Activated naive CD8-positive, alpha-beta T cell treated with anti-CD3 and anti-CD28 coated beads for 36 hours (primary cell): ENCODE measurements at places on chromosomes 5 and 9.
A peak's percentile ranks its signal among the peaks of the same experiment; 100 is the strongest.

DNA sequence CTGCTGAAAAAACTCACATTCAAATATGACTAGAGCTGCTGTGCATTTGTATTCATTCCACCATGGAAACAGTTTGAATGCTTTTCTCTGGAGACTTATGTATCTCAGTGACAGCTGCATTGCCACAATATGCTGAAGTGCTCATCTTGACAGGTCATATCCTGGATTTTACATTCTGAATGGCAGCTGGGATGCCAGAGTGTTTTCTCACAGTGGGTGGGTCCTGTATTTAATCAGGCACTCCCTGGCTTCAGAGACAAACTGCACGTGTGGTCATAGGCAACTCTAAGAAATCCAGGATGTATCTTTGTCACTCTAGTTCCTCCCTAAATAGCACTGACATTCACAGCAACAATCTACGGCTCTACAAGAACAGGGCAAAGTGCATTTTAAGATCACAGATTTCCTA lies 75.6 kb downstream of the ST8SIA4 start:
- DNase-seq = no peak

- DNase-seq = no peak
Observed at GRCh38 chr5:132640613-132641012, 17.4 kb upstream of the IL13 start.

DNA sequence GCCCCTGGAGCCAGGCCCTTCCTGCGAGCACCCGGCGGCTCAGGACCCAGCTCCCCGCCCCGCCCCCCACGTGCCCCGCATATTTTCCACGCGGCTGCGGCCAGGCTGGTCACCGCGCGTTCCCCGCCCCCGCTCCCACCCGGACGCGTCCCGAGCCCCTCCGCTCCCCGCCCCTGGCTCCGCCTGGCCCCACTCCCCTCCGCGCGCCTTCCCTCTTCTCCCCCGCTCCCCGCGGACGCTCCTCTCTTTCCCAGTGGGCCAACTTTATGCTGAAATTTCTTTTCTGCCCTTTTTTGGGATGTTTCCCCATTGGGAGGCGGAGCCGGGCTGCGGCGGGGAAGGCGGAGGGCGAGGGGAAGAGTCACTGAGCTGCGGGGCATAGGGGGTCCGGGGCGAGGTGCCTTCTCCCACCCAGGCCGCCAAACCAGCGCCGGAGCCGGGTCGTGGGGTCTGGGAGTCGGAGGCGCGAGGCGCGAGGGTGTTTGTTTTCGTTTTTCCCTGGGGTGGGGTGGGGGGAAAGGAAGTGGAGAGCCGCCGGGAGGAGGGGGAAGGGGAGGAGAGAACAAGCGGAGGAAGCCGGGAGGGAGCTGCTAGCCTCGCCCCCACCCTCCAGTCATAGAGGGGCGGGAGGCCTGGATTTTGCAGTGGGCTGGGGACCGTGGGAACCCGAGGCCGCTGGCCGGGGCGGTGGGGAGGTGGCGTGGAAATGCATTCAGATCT lies 1.0 kb upstream of the TPM2 start:
- peak; percentile 34 for DNase-seq

DNA sequence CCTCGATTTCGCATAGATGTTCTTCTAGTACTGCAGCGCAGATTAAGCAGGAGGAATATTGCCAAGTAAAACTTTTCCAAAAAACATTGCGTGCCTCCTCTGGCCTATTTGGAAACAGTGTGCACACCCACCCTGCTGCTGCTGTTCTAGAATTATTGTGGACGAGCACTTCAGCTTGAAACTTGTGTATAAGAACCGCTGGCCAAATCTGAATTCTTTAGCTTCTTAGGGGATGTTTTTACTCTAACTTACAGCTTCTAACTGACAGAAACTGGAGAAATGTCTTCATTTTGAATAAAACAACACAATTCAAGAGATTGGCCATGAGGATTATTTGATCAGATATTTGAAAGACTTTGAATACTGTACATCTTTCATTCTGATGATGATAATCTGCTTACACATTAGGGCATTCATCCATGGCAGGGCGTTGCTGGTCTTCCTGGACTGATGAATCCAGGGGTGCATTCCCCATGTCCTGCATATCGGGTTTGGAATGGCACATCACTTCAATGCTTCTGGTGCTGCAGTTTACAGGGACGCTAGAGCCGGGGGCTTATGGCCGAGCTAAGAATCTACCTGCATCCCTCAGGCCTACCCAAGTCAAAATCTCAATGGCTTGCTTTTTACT lies 6.5 kb downstream of the ADAMTS16 start:
- no peak for DNase-seq

- DNase-seq = no peak
Observed at GRCh38 chr5:170923910-170924620, 62.2 kb downstream of the RANBP17 start.

- DNase-seq = no peak
Observed at GRCh38 chr5:104186510-104186909, 623.9 kb upstream of the NUDT12 start.

- DNase-seq = no peak
Observed at GRCh38 chr5:31186672-31187267, 6.7 kb upstream of the CDH6 start.

DNA sequence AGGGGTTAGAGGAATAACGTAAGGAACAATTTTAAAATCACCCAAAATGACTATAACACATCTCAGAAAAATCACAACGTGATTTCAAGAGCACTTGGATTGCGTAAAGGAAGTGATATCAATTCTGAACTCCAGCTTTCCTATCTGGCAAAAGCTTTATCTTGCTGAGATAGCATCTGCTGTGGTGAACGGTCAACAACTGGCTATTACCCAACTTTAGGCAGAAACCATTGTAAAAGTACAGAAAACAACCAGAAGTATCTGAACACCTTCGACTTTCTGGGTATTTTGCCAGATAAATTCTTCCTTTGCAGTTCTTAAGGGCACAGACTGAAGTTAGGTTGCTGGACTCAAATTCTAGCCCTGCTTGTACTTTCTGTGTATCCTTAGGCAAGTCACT lies 9.2 kb downstream of the ABLIM3 start:
- no peak for DNase-seq

GRCh38 chr9:84736081-84736480 lies 66.6 kb downstream of the NTRK2 start:
- no peak for DNase-seq

GRCh38 chr9:134693641-134694367 lies 52.2 kb downstream of the COL5A1 start:
- DNase-seq = no peak

DNA sequence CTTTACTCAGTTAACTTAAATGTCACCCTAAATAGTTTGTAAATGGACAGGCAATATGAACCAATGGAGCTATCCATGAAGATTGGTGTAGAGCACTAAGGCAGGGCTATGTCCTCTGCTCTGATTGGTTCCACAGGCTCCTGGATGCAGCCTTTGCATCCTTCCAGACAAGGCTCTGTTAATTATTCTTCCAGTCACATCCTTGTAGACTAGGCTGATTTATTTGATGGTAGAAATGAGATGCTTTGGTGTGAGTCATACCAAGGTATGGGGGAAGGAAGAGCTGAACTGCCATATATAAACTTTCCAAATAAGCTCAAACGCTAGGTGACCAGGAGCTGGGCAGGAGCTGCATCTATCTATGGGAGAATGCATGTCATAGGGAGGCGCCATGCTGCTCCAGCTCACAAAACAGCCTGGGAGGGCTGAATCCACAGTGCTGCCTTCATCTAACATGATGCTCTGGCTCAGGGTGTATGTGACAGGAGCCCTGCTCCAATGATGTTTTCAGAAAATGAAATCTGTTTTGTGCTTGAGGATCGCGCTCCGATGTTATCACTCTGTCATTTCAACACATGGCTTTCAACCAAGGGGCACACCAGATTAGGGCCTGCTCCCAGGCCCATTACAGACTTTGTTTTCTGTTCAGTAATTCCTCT lies 818.0 kb upstream of the ZNF608 start:
- DNase-seq = no peak

- DNase-seq = no peak
Observed at GRCh38 chr5:39025456-39025855, 48.7 kb downstream of the RICTOR start.

DNA sequence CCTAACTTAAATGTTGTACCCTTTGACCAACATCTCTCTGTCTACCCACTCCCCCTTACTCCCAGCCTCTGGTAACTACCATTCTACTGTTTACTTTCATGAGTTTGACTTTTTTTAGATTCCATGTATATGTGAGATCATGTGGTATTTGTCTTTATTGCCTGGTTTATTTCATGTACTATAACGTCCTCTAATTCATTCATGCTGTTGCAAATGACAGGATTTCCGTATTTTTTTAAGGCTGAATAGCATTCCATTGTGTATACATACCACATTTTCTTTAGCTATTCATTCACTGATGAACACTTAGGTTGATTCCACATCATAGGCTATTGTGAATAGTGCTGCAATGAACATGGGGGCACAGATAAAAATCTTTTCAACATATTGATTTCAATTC lies 11.8 kb upstream of the NDUFB6 start:
- no peak for DNase-seq

DNA sequence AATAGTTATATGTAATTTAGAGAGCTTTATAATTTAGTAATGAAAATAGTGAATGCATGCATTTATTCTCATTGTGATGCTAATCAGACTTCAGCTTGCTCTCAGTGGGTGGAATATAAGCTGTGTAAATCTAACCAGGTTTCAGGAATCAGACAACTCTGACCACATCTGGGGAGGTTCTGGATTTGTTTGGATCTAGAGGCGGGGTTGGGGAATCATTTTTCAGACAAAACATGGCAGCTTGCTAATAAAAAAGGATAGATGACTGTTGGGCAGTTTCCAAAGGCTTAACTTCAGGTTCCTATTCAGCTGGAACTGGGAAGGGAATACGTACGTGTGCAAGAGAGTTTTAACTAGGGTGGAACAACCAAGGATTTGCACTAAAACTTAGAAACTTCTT lies 43.2 kb upstream of the MAMDC2 start:
- no peak for DNase-seq

DNA sequence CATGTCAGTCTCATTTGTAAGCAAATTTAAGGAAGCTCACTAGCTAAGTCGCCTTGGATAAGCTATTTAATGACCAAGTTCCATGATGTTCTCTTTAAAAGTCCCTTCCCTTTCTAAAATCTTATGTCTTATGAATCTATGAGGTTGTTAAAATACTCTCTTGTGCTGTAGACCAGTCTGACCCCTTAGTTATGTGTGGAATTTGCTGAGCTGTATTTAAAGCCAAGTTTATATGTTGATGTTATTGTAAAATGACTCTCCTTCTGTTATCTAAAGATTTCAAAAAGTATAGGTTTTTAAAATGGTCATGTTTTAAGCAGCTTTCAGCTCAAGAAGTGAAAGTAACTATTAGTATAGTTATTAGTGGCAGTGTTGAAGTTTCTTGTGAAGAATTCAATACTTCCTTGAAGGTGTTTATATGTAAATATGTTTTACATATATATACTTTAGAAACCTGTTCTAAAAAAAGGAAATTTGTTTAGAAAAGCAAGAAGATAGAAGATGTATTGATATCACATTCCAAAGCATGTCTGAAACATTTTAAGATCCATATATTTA lies 92.2 kb downstream of the CDC42SE2 start:
- DNase-seq = no peak

GRCh38 chr5:54176066-54176830 lies 134.1 kb downstream of the ARL15 start:
- DNase-seq = no peak

GRCh38 chr5:107893642-107894041 lies 222.9 kb upstream of the EFNA5 start:
- no peak for DNase-seq

- no peak for DNase-seq
Observed at GRCh38 chr9:105633411-105633810, 28.8 kb upstream of the TAL2 start.

DNA sequence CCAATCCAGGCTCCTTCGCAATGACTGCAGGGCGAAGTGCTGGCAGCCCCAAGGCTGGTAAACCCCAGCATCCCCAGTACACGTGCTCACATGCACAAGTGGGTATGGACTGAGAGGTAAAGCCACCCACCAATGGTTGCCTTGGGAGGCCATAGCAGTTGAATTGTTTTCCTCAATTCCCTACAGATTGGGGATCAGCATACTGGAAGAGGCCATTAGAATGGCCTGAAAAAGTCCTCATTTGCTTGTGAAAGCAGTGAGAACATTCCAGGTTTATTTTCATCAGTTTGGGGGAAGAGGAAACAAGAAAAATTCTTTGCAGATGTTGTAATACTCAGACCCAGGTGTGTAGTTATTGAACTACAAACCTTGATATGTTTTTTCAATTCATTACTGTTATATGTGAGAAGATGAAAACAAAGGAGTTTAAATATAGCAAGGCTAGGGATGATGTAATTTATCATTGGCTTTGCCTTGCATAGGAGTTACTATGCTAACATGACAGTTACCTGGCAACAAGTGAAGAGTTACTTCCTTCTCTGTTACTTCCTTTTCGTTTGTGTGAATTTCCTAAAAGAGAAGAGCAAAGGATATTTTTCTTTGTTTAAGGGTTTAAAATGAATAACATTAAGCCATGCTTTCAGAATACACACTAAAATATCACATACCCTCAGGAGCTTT lies 36.4 kb downstream of the MTMR12 start:
- DNase-seq = no peak

GRCh38 chr9:90815183-90815943 lies 13.7 kb downstream of the SYK start:
- DNase-seq = no peak

- no peak for DNase-seq
Observed at GRCh38 chr5:961711-962240, 46.8 kb upstream of the NKD2 start.

- DNase-seq = no peak
Observed at GRCh38 chr5:79954620-79955019, 36.4 kb downstream of the MTX3 start.

DNA sequence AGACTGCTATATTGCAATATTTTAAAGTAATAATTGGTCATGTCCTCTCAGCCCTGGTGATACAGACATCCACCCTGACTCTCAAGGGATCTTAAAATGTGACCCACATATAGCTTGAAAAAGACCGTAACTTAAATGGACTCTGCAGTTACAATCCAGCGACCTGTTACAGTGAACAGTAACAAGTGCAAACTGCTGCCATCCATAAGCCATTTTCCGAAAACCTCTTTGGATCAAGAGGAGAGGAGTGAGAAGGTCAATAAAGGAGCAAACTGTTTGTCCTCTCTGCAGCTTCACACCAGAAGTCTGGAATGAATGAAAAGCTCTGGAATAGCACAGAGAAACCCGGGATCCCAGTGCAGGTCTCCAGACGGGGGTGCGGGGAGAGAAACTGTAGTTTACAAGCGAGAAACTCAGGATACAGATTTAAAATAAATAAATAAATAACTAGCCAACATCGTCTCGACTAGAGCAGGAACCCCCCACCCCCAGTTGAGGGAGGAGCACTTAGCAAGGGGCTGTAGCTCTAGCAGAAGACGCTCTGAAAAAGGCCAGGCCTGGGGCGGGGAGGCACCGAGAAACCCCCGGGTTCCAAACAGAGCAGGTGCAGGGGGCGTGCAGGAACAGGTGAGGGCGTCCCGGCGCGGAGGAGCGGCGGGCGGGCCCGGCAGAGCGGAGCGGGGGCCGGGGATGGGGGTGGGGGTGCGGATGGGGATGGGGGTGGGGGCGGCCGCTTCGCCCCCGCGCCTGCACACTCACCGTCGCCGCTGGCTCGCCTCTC lies 572 bp downstream of the ZDHHC21 start:
- DNase-seq = no peak
